ENCODE measurements at places on chromosomes 16 and 17.

DNA sequence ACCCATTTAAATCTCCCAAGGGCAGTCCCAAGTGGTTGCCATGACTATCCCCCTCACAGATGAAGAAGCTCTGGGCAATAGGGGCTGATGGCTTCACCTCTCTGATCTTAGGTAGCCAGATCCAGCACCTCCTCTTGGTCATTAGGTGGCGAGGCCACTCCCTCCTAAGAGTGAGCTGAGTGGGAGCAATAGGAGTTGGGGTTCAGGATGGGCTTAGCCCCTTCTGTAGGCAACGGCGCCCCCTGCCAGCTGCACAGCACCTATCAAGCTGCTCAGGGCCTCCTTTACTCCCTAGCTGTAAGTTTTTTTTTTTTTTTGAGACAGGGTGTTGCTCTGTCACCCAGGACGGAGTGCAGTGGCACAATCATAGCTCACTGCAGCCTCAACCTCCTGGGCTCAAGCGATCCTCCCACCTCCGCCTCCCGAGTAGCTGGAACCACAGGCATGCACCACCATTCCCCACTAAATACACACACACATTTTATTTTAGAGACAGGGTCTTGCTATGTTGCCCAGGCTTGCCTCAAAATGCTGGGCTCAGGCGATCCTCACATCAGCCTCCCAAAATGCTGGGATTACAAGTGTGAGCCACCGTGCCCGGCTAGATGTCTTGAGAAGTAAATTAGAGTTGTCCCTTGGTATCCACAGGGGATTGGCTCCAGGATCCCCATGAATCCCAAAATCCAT lies 3.5 kb upstream of the RRAD start:
- DNase-seq = no peak

GRCh38 chr17:14442798-14443528 lies 142.1 kb downstream of the HS3ST3B1 start:
- no peak for DNase-seq

DNA sequence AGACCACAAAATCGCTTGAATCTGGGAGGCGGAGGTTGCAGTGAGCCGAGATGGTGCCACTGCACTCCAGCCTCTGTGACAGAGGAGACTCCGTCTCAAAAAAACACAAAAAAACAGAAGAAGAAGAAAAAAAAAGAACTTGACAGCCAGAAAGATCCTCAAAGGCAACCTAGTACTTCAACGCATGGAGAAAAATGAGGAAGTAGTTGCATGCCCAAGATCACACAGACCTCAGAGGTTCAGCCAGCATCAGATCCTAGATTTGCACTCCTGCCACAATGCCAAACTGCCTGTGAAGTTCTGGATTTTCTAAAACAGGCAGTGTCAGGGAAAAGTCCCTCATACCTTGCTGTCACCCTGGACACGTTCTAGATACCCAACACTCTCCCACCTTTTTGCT lies 1.5 kb downstream of the ATPAF2 start:
- DNase-seq = peak; percentile 83

- peak; percentile 29 for DNase-seq
Observed at GRCh38 chr16:1469693-1470201, 5.1 kb downstream of the CLCN7 start.

- DNase-seq = no peak
Observed at GRCh38 chr16:52489894-52490293, 57.0 kb downstream of the TOX3 start.

DNA sequence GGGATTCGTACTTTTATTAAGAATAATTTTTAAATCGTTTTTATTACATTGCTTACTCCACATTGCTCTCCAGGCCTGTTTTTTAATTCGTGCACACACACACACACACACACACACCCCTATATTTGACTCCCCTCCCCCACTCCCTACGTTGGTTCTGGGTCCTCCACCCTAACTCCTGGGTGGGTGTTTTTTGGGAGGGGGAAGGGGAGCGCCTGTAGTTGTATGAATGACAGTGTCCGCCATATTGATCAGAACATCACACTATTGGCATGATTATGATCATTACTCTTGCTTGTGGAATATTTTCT lies 1.3 kb downstream of the GNAO1 start:
- no peak for DNase-seq

- DNase-seq = peak; percentile 0
Observed at GRCh38 chr16:52068447-52069074, 478.4 kb downstream of the TOX3 start.

GRCh38 chr17:4956493-4957061 lies 5.7 kb downstream of the ENO3 start:
- DNase-seq = no peak

GRCh38 chr17:75386430-75386829 lies 19.0 kb downstream of the GRB2 start:
- no peak for DNase-seq

Measured in bone marrow (tissue), 2 donors.